ENCODE measurements at places on chromosomes 12 and 14.

GRCh38 chr14:39060818-39061437, 42.1 kb downstream of the SEC23A start:
- DNase-seq: peak; percentile 34

- no peak for DNase-seq
Measured at GRCh38 chr14:49972131-49972671, 79.3 kb downstream of the ARF6 start.

GRCh38 chr14:66459603-66460002, 26.6 kb upstream of the CCDC196 start:
- DNase-seq: no peak

DNA sequence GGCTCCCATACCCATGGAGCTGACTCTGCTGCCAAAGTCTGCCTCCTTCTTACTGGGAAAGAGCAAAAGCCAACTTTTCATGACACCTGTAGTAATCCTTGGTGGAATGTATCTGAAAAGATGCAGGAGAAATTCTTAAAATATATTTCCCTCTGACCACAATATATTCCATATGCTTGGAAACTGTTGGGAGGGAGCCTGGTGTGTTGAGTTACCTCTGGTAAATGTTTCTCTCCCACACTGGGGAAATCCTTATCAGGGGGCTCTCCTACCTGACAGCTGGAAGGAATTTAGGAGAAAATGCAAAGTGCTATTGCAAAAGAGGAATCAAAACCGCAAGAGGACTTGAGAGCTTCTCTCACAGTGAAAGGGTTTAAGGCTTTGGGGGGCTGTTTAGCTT, 139.4 kb downstream of the TBX5 start:
- DNase-seq: no peak

DNA sequence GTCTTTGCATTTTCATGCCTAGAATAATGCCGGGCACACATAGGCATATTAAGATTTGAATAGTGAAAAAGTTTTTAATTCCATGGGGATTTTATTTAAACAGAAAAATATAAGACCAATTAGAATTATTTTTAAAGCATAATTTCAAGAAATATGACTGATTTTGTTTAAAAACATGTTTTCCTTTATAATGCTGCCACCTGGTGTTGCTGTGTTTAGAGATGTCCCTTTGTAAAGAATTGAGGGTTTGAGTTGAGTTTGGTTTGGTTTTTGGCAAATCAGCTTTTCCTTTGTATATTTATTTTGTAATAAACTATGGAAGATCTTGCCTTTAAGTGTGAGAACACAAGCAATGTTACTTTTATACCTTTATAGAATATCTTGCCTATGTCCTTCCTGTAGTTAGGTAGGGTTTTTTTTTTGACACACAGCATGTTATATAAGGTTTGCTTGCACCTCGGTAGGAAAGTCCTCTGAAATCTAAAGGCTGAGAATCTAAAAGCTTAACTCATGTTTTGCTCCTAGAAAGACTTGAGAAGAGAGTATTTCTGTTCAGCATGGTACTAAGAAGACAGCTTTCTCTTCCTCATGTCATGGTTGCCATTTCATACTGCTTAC, 31.4 kb upstream of the SNAPC1 start:
- peak; percentile 45 for DNase-seq

- DNase-seq: no peak
Measured at GRCh38 chr12:29273178-29273843, 107.7 kb downstream of the ERGIC2 start.

- no peak for DNase-seq
Measured at GRCh38 chr12:76451528-76451927, 103.3 kb upstream of the BBS10 start.

- DNase-seq: no peak
Measured at GRCh38 chr12:40970320-40970907, 217.7 kb upstream of the PDZRN4 start.

DNA sequence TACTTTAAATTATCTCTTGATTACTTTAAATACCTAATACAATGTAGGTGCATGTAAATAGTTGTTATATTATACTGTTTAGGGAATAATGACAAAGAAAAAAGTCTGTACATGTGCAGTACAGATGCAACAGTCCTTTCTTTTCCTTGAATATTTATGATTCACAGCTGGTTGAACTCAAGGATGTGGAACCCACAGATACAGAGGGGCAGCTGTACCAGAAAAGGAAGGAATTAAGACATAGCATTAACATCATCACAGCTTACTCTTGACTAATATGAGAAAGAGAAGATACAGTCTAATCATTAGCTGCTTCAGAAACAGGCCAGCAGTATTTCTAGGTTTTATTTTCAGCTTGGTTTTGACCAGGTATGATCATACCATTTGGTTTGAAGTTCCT, 34.7 kb upstream of the AP4S1 start:
- peak; percentile 53 for DNase-seq

DNA sequence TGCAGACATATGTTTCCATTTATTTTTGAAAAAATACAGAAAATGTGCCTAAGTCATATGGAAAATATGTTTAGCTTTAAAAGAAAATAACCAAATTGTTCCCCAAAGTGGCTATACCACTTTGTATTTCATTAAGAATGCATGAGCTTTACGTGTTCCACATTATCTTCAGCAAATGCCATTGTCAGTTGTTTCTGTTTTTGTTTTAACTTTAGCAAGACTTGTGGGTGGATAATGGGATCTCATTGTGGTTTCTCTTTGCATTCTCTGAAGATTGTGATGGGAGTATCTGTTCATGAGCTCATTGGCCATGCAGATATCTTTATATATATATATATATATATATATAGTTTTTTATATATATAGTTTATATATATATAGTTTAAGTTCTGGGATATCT, 181.5 kb downstream of the CCER1 start:
- DNase-seq: no peak

DNA sequence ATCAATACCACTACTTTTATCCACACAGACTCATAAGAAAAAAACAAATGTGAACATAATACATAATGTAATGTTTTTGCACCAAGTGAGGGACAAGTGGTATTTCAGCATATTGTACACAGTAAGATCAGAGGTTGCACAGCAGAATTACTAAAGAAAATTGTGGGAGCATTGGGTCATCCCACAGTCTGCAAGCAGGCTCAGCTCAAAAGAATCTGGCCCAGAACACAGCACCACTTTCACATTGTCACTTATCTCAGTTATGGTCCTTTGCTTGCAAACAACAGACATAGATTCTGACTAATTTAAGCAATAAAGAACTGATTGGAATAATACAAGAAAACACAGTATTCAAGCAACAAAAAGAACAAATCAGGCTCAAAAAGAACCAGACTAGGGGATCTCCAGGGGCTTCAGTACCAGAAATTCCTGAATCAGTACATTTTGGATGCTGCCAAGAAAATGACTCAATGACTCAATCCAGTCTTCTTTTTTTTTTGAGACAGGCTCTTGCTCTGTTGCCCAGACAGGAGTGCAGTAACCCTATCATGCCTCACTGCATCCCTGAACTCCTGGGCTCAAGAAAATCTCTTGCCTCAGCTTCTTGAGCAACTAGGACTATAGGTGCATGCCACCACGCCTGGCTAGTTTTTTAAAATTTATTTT, 42.9 kb upstream of the EEA1 start:
- DNase-seq: no peak

DNA sequence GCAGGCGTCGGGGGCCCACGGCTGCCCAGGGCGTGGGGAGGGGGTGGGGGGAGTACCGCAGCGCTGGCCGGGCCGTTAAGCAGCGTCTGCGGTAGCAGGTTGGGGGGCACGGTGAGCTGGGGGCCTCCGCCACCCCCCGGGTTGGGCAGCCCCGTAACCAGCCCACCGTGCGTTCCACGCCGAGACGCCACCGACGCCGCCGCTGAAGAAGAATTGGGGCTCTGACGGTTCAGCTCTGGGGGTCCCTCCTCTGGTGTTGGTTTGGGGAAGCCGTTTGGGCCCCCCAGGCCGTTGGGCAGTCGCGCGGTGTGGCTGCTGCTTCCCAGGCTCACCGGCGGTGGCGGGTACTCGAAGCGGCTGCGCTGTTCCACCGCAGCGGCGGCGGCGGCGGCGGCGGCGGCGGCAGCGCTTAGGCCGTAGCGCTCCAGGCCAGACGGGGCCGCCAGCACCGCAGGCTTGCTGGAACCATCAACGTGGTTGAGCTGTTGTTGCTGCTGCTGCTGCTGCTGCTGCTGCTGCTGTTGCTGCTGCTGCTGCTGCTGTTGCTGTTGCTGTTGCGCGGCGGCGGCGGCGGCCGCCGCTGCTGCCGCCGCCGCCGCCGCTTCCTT, 1.5 kb downstream of the IRF2BPL start:
- DNase-seq: peak; percentile 62

DNA sequence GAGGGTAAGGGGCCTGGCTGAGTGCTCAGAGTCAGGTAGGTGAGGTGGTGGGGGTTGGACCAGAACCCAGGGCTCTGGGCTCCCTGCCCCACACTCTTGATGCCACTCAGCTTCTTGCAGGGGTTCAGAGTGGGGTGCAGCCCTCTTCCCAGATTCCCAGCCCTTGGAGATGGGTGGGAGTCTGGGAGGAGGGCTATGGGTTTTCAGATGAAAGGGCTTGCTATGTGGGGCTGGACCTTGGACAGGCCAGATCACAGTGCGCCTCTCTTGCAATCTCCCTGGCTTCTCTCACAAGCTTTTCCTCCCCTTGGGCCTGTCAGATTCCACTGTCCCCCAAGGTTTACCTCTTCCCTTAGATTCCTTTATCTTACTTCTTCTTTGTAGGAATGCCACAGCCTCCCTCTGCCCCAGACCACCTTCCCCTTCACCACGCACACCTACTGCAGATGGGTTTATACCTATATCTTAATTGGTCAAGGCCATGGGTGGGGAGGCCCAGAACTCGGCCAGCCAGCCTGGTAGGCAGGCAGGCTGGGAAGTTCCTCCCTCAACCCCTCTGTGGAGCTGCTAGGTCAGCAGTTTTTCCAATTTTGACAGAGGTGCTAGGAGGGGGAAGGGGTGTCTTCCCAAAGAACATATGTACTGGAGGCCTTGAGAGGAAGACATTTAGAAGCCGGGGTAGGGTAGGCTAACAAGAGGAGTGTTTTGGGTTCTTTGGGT, 1.4 kb downstream of the NYNRIN start:
- DNase-seq: peak; percentile 64
